ENCODE measurements at places on chromosomes 7 and 10.

GRCh38 chr7:121419201-121420148 lies 23.4 kb upstream of the FAM3C start:
- no peak for DNase-seq

DNA sequence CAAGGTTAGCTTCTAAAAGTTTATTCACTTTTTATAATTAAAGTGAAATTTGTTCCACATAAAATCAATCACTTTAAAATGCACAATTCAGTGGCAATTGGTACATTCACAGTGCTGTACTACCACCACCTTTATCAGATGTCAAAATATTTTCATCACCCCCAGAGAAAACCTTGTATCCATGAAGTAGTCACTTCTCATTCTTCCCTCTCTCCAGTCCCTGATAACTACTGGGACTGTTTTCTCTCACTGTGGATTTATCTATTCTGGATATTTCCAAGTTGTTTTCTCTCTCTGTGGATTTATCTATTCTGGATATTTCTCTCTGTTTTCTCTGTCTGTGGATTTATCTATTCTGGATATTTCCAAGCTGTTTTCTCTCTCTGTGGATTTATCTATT lies 435.4 kb upstream of the CNTNAP2 start:
- DNase-seq = no peak

GRCh38 chr10:11270135-11270857 lies 252.6 kb downstream of the CELF2 start:
- peak; percentile 44 for DNase-seq

DNA sequence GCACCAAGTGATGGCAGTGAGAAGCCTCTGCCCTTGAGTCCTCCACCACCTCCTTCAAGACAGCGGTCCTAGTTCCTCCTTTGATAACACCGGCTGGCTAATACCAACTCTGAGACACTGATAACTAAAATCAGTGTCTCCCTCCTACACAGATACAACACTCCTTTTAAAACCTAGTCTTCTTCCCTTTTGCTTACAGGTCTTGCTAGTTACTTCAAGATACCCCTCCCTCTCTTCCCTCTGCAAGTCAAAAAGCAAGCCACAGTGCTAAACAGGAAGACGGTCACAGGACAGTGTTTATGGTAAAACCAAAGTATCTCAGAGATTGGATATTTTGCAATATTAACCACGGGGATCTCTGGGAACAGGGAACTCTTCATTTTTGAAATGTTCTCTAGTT lies 4.6 kb downstream of the AKR1B1 start:
- no peak for DNase-seq

DNA sequence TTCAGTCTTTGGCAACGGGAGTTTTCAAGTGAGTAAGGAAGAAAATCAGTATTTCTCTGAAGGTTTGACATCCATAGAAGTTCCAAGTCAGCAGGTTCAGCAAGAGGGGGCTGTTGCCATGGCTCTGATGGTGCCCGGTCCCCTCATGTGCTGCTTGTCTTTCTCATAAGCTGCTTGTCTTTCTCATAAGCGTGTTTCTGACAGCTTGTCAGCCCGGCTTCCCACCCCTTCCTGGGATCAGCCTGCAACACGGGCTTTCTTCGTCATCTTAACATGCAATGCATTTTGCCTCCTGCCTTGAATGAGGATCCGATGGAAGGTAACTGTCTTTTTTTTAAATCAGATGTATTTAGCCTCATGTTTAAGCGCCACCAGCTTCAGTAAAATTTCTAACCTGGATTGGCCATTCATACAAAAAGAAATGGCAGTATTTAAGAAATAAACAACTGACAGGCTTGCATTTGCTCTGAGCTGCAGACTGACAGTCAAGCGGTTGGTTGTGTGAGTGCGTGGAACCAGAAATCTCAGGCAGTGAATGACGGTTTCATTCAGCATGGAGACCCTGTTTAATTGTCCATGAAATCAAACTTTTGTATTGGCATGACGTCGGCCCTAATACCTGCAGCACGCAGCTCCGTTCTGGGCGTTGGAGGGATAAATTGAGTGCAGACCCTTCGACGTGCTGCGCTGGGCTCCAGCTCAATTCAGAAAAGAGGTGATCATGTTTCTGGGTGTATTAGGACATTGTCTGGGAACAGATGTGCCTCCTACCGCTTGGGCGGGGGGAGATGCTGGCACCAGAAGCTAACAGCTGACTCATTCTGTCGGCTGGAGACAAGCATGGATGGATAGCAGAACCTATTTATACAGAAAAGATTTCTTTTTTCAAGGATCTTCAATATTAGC lies 454.7 kb upstream of the FOXK1 start:
- DNase-seq = no peak

GRCh38 chr10:19014034-19014433 lies 34.6 kb upstream of the MALRD1 start:
- peak; percentile 22 for DNase-seq

DNA sequence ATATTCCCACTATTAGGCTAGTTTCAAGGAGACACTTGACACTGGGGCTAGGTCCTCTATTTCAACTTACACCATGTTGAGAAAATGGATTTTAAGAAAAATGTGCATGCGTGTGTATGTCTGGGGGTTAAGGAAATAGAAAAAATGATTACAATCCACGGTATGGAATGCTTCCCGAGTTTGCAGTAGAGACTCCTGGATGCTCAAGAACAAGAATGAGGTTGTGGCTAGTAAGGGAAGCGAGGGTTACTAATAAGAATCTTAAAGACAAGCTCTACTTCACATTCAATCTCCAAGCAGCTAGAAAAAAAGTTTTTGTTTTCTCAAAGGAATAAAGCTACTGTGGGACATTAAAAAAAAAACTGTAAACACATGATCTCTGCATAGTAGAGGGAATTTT lies 54.7 kb downstream of the ANK3 start:
- DNase-seq = no peak

- DNase-seq = no peak
These were observed 229.4 kb downstream of the LRMDA start for GRCh38 chr10:75660823-75661222.

- DNase-seq = no peak
These were observed 609 bp downstream of the MAT1A start for GRCh38 chr10:80288849-80289248.

DNA sequence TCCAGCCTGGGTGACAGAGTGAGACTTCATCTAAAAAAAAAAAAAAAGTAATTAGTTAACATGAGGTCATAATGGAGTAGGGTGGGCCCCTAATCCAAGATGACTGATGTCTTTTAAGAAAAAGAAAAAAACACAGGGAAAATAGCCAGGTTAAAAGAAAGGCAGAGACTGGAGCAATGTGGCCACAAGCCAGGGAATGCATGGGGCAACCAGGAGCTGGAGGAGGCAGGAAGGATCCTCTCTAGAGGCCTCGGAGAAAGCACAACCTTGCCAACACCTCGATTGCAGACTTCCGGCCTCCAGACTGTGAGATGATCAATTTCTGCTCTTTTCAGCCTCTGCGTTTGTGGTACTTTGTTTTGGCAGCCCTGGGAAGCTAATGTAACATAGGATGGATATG lies 121.5 kb downstream of the ITIH5 start:
- no peak for DNase-seq

- no peak for DNase-seq
These were observed 111.5 kb downstream of the BMPER start for GRCh38 chr7:34016876-34017275.

GRCh38 chr10:56370217-56371113 lies 9.4 kb upstream of the ZWINT start:
- DNase-seq = peak; percentile 56

All from PC-3 (cell line).